NCI-H446 treated with DMSO at 0.1 percent for 48 hours (cell line): ENCODE measurements at places on chromosomes 2 and 18.

GRCh38 chr18:63844254-63844653, 43.3 kb upstream of the SERPINB2 start:
- DNase-seq, result no peak

DNA sequence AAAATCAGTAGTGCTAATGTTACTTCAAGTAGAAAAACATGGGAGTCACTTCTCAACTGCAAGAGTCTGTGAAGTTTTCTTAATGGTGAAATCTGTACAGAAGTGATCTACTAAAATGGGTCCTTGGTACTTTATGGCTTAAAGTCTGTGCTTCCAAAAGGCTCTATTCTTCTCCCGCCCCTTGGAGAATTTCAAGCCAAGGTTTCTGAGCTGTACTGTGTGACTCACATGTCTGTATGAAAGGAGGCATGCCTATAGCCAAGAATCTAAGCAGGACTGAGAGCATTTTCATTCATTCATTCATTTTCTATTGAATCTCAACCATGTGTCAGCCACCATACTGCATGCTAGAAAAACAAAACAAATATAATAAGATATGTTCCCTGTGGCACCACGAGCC, 19.8 kb upstream of the DDX18 start:
- no peak for DNase-seq

- no peak for DNase-seq
Observed at GRCh38 chr2:38702413-38702812, 36.5 kb downstream of the GALM start.

GRCh38 chr2:221503965-221504364, 68.1 kb downstream of the EPHA4 start:
- no peak for DNase-seq

GRCh38 chr2:150584081-150584480, 96.6 kb upstream of the RND3 start:
- no peak for DNase-seq

DNA sequence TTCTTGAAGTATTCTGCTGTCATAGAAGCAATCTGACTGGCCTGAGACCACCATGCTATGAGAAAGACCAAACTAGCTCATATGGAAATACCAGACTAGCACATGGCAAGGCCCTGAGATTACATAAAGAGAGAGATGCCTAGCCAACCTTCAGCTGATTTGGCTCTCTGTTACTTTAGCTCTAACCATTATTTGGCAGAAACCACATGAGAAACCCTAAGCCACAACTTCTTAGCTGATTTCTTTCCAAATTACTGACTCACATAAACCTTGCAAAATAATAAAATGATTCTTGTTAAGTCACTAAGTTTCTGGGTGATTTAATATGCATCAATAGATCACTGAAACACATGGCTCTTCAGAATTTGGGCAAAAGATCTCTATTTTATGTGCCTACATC, 295.0 kb upstream of the ZNF521 start:
- DNase-seq, result no peak
